ENCODE measurements at places on chromosomes 4 and X.

- no peak for DNase-seq
These were observed 47.3 kb downstream of the SLAIN2 start for GRCh38 chr4:48388525-48389154.

GRCh38 chr4:176957353-176958118 is 164.8 kb upstream of the VEGFC start:
- DNase-seq: no peak

DNA sequence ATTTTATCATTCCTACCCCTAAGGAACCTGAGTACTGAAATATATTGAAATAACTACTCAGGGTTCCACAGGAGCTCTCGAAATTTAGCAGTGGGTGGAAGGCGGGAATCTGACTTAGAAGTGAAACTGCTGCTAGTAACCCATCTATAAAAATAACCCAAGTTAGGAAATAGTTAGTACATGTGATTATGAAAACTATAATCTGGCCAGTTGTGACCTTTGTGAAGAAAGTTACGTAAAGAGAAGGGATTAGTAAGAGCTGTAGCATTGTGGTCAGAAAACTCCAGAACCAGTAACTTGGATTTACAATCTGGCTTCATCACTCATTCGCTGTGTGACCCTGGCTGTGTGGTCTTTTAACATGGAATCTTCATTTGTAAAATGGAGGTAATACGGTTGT is 175.5 kb downstream of the RAPGEF2 start:
- no peak for DNase-seq

GRCh38 chr4:743463-744211 is 38.0 kb downstream of the PCGF3 start:
- no peak for DNase-seq

- DNase-seq: no peak
These were observed 474.3 kb upstream of the FTHL17 start for GRCh38 chrX:31546126-31546525.

DNA sequence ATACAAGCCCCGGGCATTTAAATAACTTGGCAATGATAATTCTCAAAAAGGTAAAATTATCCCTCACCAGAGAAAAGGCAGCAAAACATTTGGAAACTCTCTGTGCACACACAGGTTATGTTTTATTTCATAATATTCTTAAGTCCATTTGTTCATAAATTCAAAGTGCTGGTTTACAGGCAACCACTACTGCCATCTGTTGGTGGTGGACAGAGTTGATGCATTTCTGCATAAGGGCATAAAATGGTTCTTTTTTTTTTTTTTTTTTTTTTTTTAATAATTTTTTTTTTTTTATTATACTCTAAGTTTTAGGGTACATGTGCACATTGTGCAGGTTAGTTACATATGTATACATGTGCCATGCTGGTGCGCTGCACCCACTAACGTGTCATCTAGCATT is 31.5 kb upstream of the IL21 start:
- DNase-seq: no peak

DNA sequence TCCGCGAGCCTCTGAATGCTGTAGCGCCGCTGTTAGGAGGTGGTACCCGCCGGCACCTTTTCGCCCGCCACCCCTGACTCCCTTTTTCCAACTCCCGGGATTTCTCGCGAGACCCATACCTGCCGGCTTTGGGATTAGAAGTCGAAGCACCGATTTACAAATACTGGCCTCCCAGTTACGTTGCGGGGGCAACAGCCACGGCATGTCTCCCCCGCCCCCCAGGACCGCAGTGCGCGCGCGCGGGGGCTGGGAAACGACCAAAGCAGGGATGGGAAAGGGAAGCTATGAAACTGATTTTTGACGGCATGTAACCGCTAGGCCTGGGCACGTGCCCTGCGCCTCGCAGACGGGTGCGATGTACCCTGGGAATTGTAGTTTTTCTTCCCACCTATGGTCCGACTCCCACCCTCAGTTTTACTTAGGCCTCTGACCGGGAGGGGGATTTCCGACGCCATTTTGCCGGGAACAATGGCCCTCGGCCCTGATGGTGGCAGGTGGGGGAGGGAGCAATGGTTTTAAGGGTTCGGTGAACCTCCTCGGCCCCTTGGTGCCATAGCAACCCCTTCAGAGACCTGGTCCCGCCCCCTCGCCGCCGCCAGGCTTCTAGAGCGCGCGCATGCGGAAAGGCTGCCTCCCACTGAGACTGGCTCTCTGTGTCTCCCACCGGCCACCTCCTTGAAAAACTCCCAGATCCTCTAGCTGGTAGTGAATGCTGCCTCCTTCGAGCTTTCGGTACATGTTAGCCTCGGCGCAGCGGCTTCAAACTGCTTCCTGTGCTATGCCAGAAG is 772 bp upstream of the WNK3 start:
- peak; percentile 61 for DNase-seq

DNA sequence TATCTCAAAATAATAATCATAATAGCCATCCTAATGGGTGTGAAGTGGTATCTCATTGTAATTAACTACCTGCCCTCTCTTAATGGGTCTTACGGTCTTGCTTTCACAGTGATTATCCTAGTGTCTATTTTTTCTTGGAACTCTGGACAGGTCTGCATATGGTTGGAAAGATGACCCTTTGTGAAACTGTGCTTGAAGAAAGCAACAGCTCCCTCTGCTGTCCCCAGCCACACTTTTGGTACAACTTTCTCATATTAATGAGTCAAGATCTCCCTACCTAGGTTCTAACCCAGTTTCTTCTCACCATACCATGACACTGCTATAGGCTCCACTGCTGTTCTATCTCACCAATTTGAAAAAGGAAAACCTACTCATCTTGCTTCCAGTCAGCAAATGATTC is 2.4 kb downstream of the TFDP3 start:
- no peak for DNase-seq

DNA sequence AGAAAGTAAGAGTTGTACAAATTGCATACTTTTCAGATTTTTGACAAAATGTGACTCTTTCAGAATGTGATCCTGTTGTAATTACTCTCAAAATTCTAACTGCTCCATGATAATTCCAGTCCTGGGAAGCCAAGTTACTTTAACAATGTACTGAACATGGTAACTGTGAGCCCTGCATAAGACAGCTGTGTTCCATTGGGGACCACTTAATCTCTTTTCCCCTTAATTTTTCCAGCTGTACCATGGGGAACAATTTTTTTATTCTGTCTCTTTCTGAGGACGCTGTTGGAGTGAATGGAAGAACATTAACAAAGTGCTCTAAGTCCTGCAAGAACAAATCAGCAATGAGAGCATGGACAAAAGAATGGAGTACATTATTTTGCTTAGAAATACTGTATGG is 95.8 kb downstream of the UPRT start:
- DNase-seq: no peak

- no peak for DNase-seq
These were observed 518.7 kb downstream of the C4orf33 start for GRCh38 chr4:129614611-129615010.

Data from hippocampal formation (tissue), 2 donors.